Esophagus mucosa (tissue), 1 donor: ENCODE measurements at places on chromosomes 3 and 15. TPM values are rescaled to one million over a fixed set of nuclear protein-coding genes. Genes with fewer than 3 reads are reported as not detected.

DNA sequence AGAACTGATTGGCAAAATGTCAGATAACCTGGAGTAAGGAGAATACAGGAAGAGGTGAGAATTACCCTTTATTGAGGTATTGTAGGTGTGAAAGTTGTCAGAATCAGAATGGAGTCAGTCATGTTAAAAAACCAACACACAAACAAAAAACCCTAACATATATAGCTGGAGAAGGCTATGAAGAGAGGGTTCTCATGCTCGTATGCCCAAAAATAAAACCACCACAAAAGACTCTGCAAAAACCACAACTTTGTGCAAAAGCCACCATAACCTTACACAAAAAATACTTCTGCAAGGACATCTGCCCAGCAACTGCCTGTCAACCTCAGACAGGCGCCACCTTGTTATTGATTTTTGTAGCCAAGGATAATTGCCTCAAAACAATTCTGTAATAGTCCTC lies 136.0 kb downstream of the CD47 start:
- ATAC-seq: no peak

GRIP2 gene
- total RNA-seq: 2.0 TPM

GRCh38 chr3:152474585-152474984 lies 205.9 kb downstream of the MBNL1 start:
- ATAC-seq: peak; percentile 72

DNA sequence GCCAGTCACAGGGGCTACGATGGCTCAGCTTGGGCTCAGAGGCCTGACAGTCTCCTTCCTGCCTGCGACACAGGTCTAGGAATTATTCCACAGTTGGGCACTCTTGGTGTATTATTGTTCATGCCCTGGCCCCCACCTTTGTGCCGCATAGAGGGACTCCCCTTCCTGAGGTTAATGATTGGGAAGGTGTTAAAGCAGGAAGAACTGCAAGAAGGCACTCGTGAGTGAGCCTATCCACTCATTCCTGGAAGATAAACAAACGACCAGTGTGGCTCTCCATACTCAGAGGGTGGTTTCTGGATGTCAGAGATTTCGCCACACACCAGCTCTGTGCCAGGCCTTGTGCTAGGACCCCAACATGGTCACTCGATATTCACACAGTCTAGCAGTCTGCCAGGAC lies 12.3 kb downstream of the LIPC start:
- ATAC-seq: no peak

GRCh38 chr15:62325597-62325996 lies 160.5 kb upstream of the C2CD4B start:
- ATAC-seq: no peak

- no peak for ATAC-seq
Observed at GRCh38 chr15:40931300-40932142, 2.4 kb downstream of the DLL4 start.

DNA sequence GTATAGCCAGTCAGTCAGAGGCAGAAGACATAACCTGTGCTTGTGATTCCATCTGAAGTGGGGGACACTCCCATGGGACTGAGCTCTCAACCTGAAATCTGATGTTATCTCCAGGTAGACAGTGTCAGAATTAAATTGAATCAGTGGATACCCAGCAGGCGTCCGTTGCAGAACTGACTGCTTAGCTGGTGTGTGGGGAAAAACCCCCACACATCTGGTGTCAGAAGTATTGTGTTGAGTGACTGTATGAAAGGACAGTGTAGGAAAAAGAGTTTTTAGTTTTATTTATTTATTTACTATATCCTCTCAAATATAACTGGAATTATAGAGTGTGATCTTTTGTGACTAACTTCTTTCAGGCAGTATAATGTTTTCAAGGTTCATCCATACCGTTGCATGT lies 10.4 kb downstream of the KPNA4 start:
- ATAC-seq: no peak

APOD gene
- total RNA-seq: 3.5 TPM
